ENCODE measurements at places on chromosomes 16 and 17. TPM values are rescaled to one million over a fixed set of nuclear protein-coding genes. Genes with fewer than 3 reads are reported as not detected.

- H3K27me3 ChIP-seq = no peaks in the 10 kb centered on the region
- H3K4me1 ChIP-seq = no peaks in the 10 kb centered on the region
These were observed 31.4 kb upstream of the NETO2 start for GRCh38 chr16:47175152-47175551.

UMOD gene
- total RNA-seq = not detected

- DNase-seq = no peak
- H3K4me1 ChIP-seq = no peaks in the 10 kb centered on the region
- H3K27ac ChIP-seq = no peak overlapping the region
- no peaks in the 10 kb centered on the region for H3K36me3 ChIP-seq
These were observed 386.0 kb downstream of the SOX9 start for GRCh38 chr17:72506773-72507172.

TBC1D3K gene
- total RNA-seq = not detected

TP53TG3B gene
- total RNA-seq = not detected

DNA sequence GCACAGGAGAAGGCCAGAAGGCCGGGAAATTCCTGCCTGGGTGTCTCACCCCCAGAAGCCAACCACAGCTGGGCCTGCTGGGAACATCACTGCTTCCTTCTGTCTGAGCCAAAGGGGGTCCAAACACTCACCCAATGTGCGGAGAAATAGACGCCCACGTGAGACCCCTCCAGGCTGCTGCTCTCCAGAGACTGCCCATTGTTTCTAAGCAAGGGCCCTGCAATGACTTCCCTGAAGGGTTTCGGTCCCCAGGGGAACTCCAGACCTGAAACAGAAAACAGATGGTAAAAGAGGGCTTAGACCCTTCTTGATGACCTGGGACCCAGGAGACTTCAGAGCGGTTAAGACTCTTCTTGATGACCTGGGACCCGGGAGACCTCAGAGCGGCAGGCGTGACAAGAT lies 41.3 kb downstream of the MRM3 start:
- no peaks in the 10 kb centered on the region for H3K27me3 ChIP-seq
- no peak overlapping the region for H3K4me3 ChIP-seq
- H3K4me1 ChIP-seq = no peaks in the 10 kb centered on the region
- DNase-seq = no peak
- H3K27ac ChIP-seq = no peak overlapping the region

Data from CD8-positive, alpha-beta memory T cell (primary cell).